ENCODE measurements at places on chromosomes 2 and 18. TPM values are rescaled to one million over a fixed set of nuclear protein-coding genes. Genes with fewer than 3 reads are reported as not detected.

STARD6 gene
- total RNA-seq = not detected

CYP26B1 gene
- 1.8 TPM for total RNA-seq

KCNF1 gene
- total RNA-seq = not detected

DNAJC5G gene
- total RNA-seq = not detected

RNF125 gene
- total RNA-seq = 3.8 TPM

TOGARAM2 gene
- total RNA-seq = 0.19 TPM

DNA sequence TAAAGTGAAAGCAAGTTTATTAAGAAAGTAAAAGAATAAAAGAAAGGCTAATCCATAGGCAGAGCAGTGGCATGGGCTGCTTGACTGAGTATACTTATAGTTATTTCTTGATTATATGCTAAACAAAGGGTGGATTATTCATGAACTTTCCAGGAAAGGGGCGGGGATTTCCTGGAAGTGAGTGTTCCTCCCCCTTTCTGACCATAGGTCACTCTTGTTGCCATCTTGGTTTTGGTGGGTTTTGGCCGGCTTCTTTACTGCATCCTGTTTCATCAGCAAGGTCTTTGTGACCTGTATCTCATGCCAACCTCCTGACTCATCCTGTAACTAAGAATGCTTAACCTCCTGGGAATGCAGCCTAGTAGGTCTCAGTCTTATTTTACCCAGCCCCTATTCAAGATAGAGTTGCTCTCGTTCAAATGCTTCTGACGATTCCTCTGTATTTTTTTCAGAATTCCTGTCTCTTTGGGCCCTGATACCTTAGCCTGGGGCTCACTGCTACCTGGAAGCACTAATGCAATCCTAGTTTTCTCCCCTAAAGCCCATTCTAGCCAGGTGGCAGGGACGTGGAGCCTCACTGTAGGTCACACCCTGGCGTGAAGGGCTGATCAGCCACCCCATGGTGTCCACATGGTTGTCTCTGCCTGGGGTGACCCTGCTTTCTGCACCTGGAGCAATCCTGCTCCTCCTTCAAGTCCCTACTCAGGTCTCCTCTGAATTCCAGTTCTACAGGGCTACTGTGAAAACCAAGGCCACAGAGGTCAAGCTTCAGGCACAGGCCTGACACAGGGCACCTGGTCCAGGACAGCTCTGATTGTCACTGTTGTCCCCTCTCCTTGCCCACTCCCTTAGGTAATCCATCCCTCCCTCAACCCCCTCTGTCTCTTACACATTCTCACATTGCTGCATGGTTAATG lies 6.0 kb upstream of the SLC35F6 start:
- H3K4me3 ChIP-seq = no peak overlapping the region
- H3K27ac ChIP-seq = peak overlapping the region; percentile 62
- H3K27me3 ChIP-seq = no peaks in the 10 kb centered on the region
- no peaks in the 10 kb centered on the region for H3K4me1 ChIP-seq
- H3K36me3 ChIP-seq = no peaks in the 10 kb centered on the region

GRCh38 chr18:55845221-55845620 lies 257.2 kb upstream of the TCF4 start:
- no peaks in the 10 kb centered on the region for H3K36me3 ChIP-seq
- H3K27me3 ChIP-seq = no peaks in the 10 kb centered on the region
- no peak overlapping the region for H3K4me3 ChIP-seq

- H3K27ac ChIP-seq = no peak overlapping the region
- H3K4me1 ChIP-seq = peaks cover 8% of the 10 kb centered on the region
- no peaks in the 10 kb centered on the region for H3K27me3 ChIP-seq
- no peak overlapping the region for H3K4me3 ChIP-seq
- no peak for DNase-seq
- H3K36me3 ChIP-seq = no peaks in the 10 kb centered on the region
Observed at GRCh38 chr2:234792621-234793022, 159.2 kb upstream of the SH3BP4 start.

DNA sequence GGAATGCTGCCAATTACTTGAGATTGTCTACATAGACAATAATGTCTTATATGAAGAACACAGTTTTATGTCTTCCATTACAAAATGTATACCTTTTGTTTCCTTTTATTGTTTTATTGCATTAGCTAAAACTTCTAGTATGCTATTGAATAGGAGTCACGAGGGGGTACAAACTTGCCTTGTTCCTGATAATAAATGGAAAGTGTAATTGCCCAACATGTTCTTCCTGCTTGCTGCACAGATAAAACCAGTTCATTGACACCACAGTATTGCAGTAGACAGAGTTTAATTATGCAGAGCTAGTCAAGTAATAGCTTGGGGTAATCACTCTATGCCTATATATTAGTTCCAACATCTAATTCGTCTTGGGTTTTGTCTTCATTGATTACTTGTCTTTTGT lies 1276.2 kb upstream of the NRXN1 start:
- DNase-seq = no peak
- H3K36me3 ChIP-seq = no peaks in the 10 kb centered on the region
- no peak overlapping the region for H3K27ac ChIP-seq
- no peaks in the 10 kb centered on the region for H3K4me1 ChIP-seq
- H3K27me3 ChIP-seq = no peaks in the 10 kb centered on the region

- no peaks in the 10 kb centered on the region for H3K27me3 ChIP-seq
- no peaks in the 10 kb centered on the region for H3K4me1 ChIP-seq
- H3K36me3 ChIP-seq = no peaks in the 10 kb centered on the region
- H3K4me3 ChIP-seq = no peak overlapping the region
- no peak for DNase-seq
Observed at GRCh38 chr18:65761636-65762295, 11.0 kb downstream of the CDH7 start.

GRCh38 chr2:100948942-100949811 lies 52.9 kb upstream of the RPL31 start:
- H3K27me3 ChIP-seq = no peaks in the 10 kb centered on the region
- H3K4me3 ChIP-seq = no peak overlapping the region
- no peak overlapping the region for H3K27ac ChIP-seq
- H3K4me1 ChIP-seq = no peaks in the 10 kb centered on the region
- no peak for DNase-seq
- H3K36me3 ChIP-seq = no peaks in the 10 kb centered on the region

DNA sequence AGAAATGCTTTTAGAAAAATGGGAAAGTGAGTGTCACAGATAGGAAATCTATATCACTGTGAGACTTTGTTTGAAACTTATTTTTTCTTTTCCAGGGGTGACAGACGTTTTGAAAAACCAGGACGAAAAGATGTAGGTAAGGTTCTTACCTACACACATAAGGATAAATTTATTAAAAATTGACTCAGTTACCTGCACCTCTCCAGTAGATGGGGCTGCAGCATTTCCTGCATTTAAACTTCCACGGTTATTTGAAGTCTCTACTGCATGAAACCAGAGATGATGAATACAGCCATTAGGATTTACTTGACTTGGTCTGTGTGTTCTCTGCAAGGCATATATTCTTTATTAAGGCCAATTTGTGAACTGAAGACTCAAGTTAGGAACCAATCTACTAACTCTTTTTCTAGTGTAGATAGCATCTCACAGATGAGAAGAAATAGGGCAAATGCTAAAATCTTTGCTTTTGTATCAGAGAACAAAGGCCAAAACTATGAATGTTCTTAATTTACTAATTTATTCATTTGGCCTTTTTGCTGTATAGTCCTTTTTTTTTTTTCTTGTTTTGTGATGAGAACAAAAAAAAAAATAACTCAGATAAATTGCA lies 15.0 kb downstream of the KCNJ13 start:
- peaks cover 26% of the 10 kb centered on the region for H3K36me3 ChIP-seq
- H3K27me3 ChIP-seq = no peaks in the 10 kb centered on the region
- H3K4me3 ChIP-seq = no peak overlapping the region
- no peak for DNase-seq
- no peak overlapping the region for H3K27ac ChIP-seq

GRCh38 chr2:135299658-135300244 lies 231.3 kb downstream of the ZRANB3 start:
- no peak overlapping the region for H3K4me3 ChIP-seq
- no peak for DNase-seq
- no peak overlapping the region for H3K27ac ChIP-seq
- H3K36me3 ChIP-seq = no peaks in the 10 kb centered on the region

DNA sequence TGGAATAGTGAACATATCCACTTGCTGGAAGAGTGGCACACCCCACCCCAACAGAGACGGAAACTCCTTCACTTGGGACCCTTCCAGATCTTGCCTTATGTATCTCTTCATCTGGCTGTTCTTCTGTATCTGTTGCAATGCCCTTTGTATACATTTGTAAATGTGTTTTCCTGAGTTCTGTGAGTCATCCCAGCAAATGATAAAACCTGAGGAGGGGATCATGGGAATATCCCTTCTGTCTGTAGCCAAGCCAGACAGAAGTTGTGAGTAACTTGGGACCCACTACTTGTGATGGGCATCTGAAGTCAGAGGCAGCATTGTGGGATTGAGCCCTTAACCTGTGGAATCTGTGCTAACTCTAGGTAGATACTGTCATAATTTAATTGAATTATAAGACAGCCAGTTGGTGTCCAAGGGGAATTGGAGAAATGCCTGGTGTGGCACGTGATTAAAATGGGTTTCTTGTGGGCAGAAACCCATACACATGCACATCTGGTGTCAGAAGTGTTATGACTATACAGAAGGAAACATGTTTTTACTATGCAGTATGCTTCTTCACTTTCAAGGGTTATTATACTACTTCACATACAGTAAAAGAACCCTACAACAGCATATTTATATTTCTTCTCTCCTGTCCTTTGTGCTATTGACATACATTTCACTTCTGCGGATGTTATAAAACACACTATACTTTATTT lies 32.3 kb upstream of the TMEM247 start:
- no peaks in the 10 kb centered on the region for H3K4me1 ChIP-seq
- H3K4me3 ChIP-seq = no peak overlapping the region
- DNase-seq = no peak
- H3K27ac ChIP-seq = no peak overlapping the region

DNA sequence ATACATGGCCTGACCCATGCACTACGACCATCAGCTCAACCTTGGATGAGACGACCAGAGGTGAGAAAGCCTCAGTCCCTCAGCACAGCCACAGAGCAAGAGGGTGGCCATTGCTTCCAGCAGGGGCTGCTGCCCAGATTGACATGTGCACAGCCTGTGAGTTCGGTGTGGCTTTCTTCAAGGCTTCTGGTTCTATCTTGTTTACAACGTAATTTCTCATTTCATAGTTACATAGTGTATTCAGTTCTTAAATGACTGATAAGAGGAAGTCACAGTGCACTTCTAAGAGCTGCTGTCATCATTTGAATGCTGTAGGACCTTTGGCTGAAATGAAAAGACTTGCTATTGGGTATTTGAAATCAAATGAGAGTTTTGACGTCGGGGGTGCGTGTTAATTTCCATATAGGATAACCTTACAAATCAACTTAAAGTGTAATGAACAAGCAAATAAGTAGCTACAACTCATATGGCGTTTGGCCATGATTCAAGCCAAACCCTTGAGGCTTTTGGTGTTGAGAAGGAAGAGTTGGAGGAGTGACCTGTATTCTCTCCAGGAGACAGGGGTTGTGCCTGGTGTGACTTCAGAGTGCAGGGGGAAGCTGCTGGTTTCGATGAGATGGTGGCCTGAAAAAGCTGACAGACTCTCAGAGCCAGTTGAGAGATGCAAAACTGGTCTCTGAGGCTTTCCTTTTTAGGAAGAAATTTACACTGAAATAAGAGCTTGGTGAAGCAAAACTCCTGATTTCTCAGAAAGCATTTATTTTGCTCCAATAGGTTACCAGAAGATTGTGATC lies 51.0 kb downstream of the TSHZ1 start:
- no peaks in the 10 kb centered on the region for H3K36me3 ChIP-seq
- no peak overlapping the region for H3K4me3 ChIP-seq
- DNase-seq = no peak
- H3K27me3 ChIP-seq = no peaks in the 10 kb centered on the region

- DNase-seq = no peak
- no peaks in the 10 kb centered on the region for H3K36me3 ChIP-seq
- no peak overlapping the region for H3K27ac ChIP-seq
- no peaks in the 10 kb centered on the region for H3K4me1 ChIP-seq
- no peaks in the 10 kb centered on the region for H3K27me3 ChIP-seq
Observed at GRCh38 chr2:104768694-104769093, 85.2 kb upstream of the POU3F3 start.

DNA sequence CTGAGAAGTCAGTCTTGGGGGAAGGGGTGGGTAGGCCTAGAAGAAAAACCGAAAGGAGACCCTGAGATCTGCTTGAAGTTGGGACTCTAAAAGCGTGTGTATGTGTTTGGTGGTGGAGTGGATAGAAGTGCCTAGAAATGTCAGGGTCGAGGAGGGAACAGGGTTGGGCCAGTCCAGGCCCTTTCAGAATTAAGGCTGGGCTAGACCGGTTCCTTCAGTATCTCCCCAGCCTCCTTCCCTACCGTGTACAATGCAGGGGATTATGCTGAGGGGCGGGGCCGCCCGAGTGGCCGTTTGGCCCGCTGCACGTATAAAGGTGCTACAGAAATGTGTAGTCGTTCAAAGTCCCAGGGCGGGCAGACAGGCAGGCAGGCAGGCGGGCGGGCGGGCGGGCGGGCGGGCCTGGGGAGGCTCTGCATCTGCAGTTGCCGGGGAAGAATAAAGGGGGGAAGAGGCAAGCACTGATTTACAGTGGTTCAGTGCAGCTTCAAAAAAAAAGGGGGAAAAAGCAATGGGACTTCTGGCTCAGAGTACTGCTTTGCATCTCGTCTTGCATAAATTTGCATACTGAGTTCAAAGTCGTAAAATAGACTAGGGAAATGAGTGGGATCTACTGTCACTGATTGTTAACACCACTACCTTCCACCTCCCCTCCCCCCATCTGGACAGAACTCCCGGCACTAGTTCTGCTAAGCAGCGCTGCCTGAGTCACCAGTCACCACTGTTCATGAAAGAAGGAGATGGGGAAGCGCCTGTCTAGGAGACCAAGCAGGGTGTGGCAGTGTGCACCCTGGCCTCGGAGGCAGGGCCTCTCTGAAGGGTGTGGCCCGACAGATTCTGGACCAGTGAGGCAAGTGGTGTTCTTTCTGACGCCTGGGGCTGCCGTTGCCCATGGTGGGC lies 3.6 kb downstream of the IGFBP2 start:
- no peak for DNase-seq
- H3K4me3 ChIP-seq = peak overlapping the region; percentile 90
- H3K27me3 ChIP-seq = no peaks in the 10 kb centered on the region
- H3K36me3 ChIP-seq = no peaks in the 10 kb centered on the region
- peaks cover 5% of the 10 kb centered on the region for H3K4me1 ChIP-seq

- H3K36me3 ChIP-seq = no peaks in the 10 kb centered on the region
- DNase-seq = no peak
- H3K4me3 ChIP-seq = no peak overlapping the region
- no peak overlapping the region for H3K27ac ChIP-seq
- no peaks in the 10 kb centered on the region for H3K27me3 ChIP-seq
Observed at GRCh38 chr2:198499539-198499938, 695.1 kb downstream of the PLCL1 start.

- no peaks in the 10 kb centered on the region for H3K4me1 ChIP-seq
Observed at GRCh38 chr2:202577250-202578183, 57.3 kb upstream of the FAM117B start.

- H3K27me3 ChIP-seq = no peaks in the 10 kb centered on the region
- H3K4me3 ChIP-seq = no peak overlapping the region
- no peaks in the 10 kb centered on the region for H3K36me3 ChIP-seq
- peak; percentile 41 for DNase-seq
Observed at GRCh38 chr2:231563378-231563961, 29.2 kb upstream of the TEX44 start.
